Activated CD4-positive, alpha-beta memory T cell treated with anti-CD3 and anti-CD28 coated beads, Interleukin-2, amount 10 ng/mL, durations not matched to agents 7 days and 5 days (primary cell): ENCODE measurements at places on chromosomes 13 and 19.
A peak's percentile ranks its signal among the peaks of the same experiment; 100 is the strongest.

DNA sequence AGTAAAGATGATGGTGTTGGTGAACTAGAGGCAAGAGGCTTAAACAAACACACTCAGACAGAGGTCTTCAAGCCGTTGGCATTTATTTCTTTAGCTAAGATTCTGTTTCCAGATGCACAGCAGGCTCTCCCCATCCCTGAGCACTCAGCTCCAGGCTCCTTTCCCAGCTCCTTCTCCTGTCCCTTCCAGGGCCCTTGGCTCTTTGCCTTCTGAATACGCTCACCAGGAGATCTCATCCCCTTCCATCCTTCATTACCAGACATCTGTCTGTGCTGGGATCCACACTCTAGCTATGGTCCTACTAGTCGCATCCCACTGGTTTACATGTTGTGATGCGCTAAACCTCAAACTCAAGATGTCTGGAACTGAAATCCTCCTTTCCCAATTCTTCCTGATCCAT, 25.3 kb upstream of the DOCK9 start:
- H3K27me3 ChIP-seq: no peaks in the 10 kb centered on the region
- H3K4me3 ChIP-seq: no peak overlapping the region
- no peak for DNase-seq
- no peaks in the 10 kb centered on the region for H3K36me3 ChIP-seq
- H3K4me1 ChIP-seq: peaks cover 59% of the 10 kb centered on the region

GRCh38 chr13:110816500-110816899, 98.4 kb downstream of the ANKRD10 start:
- H3K4me1 ChIP-seq: peaks cover 11% of the 10 kb centered on the region
- no peaks in the 10 kb centered on the region for H3K36me3 ChIP-seq
- no peak overlapping the region for H3K4me3 ChIP-seq
- H3K27ac ChIP-seq: no peak overlapping the region
- DNase-seq: no peak
- peaks cover 14% of the 10 kb centered on the region for H3K27me3 ChIP-seq

GRCh38 chr13:75870397-75870903, 234.3 kb downstream of the LMO7 start:
- DNase-seq: peak; percentile 17
- H3K36me3 ChIP-seq: no peaks in the 10 kb centered on the region
- H3K27me3 ChIP-seq: peaks cover 9% of the 10 kb centered on the region

- H3K4me1 ChIP-seq: no peaks in the 10 kb centered on the region
- DNase-seq: no peak
- H3K4me3 ChIP-seq: no peak overlapping the region
- H3K27ac ChIP-seq: no peak overlapping the region
These were observed 112.4 kb upstream of the RNF113B start for GRCh38 chr13:98289339-98289945.

DNA sequence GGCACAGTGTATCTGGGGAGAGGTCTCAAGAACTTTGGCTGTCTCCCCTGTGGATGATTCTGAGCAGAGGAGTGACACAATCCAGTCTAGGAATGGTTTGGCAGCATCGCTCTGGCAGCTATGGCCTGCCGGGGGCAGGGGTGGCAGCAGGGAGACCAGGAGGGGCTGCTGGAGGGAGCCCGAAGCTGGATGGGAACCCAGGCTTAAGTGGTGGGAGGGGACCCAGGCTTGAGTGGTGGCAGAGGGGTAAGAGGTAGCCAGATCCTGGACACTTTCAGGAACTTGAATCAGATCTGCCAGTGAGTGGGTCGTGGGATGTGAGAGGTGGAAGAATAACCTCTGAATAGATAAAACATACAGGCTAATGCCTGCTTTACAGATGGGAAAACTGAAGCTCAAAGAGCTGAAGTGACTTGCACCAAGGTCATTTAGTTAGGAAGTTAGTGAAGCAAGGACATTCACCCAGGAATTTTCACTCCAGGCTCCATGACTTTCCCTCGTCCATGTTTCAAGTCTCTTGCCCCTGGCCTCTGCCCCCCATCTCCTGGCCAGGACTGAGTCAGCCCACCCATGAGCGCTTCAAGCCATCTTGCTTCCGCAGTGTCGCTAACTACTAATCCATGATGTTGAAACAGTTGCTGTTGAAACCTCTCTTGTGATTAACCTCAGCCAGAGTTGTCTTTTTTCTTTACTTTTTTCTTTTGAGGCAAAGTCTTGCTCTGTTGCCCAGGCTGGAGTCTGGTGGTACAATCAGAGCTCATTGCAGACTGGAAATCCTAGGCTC, 29.9 kb upstream of the C1QTNF9 start:
- peaks cover 48% of the 10 kb centered on the region for H3K36me3 ChIP-seq
- no peaks in the 10 kb centered on the region for H3K27me3 ChIP-seq
- no peak for DNase-seq
- H3K4me3 ChIP-seq: no peak overlapping the region
- H3K27ac ChIP-seq: no peak overlapping the region
